ENCODE measurements at places on chromosomes 13 and 19.

DNA sequence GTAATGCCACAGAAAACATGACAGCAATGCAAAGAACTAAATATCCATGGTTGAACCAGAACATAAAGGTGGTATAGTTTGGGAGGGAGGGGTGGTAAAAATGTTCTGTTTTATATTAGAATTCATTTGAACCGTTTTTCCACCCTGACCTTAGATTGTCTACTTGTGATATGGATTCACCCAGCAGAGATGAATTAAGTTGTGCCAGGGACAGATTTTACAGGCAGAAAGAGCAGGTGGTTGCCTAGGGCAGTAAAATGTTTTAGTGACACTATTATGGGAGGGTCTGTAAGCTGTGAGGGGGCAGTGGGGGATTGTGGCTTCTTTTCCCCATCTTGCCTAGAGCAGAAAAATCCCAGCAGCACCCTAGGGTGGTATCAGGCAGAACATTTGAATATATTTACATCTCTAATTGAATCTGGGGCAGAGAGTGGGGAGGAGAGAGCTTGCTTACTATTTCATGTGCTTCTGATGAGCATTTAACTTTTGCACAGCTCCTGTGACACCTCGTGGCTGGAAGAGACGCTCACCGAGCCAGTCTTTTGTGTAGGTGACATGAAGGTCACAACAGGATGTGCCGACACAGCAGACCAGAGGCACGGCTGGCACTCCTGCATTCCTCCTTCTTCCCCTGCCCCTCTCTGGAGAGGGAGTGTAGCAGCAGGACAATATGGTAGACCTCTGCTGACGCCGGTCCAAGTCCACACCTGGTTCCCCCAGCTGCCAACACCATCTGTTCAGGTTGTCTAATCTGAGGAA, 452.3 kb downstream of the IRS2 start:
- no peak for DNase-seq

DNA sequence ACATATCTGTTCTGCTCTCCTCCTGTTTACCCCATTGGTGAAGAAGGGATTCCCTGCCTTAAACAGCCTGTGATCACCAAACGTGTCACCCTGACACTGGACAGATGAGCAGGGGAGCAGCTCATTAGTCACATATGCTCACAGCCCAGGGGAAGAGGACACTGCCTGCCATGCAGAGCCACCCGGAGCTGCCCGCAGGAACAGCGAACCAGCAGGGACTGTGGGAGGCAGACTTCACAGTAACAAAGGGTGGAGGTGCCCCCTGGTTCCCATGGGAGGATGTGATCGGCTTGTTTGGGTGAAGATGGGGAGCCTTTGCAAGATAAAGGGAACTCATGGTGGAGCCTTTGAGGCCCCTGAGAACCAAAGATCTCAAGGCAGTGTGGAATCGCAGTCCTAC, 88.6 kb upstream of the FARP1 start:
- DNase-seq = no peak

DNA sequence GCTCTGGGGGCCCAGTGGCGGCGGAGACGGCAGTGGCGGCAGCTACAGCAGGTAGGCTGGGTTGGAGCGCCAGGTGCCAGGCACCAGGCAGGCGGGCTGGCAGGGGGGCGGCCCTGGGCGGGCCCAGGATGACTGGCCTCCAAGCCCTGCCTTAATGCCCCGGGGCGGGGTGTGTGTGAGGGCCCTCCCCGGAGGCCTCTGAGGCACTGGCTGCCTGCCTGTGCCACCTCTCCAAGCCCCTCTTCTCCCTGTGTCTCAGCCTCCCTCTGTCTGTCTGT, at the start of gene KLK11:
KLK11 (minus strand) TSS at position 63 of the 278 bp plus-strand sequence. CDS start 985 bp downstream, outside the sequence.
- no peak for DNase-seq

- DNase-seq = no peak
These were observed 10.6 kb downstream of the CSNK1A1L start for GRCh38 chr13:37094840-37095239.

DNA sequence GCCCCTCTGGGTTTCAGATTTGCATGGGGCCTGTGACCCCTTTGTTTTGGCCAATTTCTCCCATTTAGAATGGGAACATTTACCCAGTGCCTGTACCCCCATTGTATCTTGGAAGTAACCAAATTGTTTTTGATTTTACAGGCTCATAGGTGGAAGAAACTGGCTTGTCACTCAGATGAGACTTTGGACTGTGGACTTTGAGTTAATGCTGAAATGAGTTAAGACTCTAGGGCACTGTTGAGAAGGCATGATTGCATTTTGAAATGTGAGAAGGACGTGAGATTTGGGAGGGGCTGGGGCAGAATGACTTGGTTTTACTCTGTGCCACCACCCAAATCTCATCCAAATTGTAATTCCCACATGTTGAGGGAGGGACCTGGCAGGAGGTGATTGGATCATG, 258.8 kb downstream of the NHLRC3 start:
- DNase-seq = no peak

Measured in fibroblast of pulmonary artery (primary cell).